ENCODE measurements at places on chromosomes 3 and 15.

GRCh38 chr3:167318996-167319615 lies 61.0 kb downstream of the ZBBX start:
- DNase-seq = no peak

- no peak for DNase-seq
Measured at GRCh38 chr3:150302246-150302645, 105.9 kb upstream of the TSC22D2 start.

GRCh38 chr3:99163314-99163713 lies 261.8 kb upstream of the DCBLD2 start:
- DNase-seq = no peak

DNA sequence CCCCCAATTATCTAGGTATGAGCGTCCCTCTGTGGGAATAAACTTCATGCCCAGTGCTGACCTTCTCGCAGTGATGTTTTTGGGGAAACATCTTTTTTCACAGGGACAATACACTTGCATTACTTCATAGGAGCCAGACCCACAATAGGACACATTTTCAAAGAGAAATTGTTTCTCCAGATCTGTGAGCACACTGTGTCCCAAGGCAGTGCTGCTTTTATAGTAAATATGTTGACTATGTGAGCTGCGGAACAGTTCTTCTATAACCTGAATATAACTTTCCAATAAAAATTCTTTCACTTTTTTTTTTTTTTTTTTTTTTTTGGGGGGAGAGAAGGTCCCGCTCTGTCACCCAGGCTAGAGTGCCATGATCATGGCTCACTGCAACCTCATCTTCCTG lies 17.4 kb upstream of the THSD4 start:
- DNase-seq = no peak

DNA sequence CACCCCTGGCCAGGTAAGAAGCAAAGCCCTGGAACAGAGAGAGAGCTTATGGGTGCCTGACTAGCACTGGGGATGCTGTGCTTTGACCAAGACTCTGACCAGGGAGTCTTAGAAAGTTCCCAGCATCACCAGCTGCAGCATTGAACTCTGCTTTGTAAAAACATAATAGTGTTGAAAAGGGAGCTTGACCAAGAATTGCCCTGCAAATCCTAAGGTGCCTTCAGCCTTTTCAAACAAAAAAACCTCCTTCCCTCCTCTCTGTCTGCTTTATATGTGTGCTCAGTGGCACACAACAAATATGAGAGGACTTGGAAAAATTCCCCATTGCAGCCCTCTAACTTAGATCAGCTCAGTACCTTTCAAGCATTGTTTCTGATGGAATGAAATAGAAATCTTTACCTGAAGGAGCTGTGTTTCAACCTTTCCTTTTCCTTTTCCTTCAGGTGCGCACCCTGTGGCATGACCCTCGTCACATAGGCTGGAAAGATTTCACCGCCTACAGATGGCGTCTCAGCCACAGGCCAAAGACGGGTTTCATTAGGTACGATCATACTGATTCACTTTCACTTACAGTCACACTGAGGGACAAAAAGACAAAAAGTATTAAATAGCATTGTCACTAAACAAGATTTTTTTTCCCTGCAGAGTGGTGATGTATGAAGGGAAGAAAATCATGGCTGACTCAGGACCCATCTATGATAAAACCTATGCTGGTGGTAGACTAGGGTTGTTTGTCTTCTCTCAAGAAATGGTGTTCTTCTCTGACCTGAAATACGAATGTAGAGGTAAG lies 13.0 kb downstream of the THBS1 start:
- no peak for DNase-seq

- DNase-seq = no peak
Measured at GRCh38 chr15:86432861-86433260, 353.2 kb downstream of the AGBL1 start.

GRCh38 chr15:33516563-33516962 lies 205.8 kb downstream of the RYR3 start:
- no peak for DNase-seq

DNA sequence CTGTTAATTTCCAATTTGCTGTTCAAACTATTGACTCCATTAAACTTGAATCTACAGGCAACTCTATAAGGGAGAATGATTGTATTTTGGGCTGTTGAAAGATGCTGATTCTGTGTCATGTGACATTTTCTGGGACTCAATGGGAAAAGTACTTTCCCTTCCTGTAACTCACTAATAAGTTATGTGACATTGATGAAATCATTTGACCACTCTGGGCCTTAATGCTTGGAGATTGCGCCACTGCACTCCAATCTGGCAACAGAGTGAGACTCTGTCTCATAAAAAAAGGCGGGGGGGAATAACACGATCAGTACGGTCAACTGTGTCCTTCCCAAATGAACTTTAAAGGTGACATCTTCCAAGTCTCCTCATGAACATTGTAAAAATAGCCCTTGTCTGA lies 215.2 kb upstream of the SGO1 start:
- DNase-seq = no peak

DNA sequence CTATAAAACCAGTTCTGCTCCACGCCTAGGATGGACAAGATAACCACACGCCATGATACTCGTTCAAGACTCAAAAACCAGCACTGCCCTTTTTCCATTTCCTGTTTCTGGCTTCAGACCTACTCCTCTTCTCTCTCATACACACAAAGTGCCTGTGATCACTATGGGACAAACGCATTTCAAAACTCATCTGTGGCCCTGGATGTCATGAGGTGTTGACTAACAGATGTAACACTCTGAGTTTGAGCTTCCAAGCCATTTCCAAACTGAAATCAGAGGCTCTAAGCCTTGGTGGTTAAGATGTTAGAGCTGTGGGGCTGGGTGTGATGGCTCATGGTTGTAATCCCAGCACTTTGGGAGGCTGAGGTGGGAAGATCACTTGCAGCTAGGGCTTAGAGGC lies 55.7 kb upstream of the LMOD3 start:
- DNase-seq = no peak

DNA sequence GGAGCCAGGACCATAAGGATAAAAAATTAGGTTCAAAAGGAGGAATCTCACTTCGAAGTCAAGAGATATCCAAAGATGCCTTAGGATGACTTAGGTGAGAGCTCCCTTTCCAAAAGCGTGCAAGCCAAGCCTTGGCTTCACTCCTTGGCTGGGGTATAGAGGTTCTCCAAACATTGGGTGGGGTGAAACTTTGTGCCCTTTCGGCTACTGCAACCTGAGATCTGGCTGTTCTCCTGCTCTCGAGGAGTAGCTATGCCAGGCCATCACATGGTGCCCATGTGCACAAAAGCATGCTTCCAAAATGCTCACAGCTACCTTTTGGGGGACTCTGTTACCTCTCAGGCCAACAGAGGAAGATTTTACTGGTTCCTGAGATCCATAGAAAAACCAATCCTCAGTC lies 373.8 kb downstream of the EPHB1 start:
- no peak for DNase-seq

- no peak for DNase-seq
Measured at GRCh38 chr3:54535619-54536018, 392.2 kb downstream of the LRTM1 start.

GRCh38 chr15:92109191-92109873 lies 255.8 kb downstream of the SLCO3A1 start:
- DNase-seq = no peak

GRCh38 chr15:78937132-78937739 lies 7.6 kb downstream of the CTSH start:
- DNase-seq = no peak

GRCh38 chr3:85360742-85361387 lies 402.1 kb downstream of the CADM2 start:
- DNase-seq = no peak

DNA sequence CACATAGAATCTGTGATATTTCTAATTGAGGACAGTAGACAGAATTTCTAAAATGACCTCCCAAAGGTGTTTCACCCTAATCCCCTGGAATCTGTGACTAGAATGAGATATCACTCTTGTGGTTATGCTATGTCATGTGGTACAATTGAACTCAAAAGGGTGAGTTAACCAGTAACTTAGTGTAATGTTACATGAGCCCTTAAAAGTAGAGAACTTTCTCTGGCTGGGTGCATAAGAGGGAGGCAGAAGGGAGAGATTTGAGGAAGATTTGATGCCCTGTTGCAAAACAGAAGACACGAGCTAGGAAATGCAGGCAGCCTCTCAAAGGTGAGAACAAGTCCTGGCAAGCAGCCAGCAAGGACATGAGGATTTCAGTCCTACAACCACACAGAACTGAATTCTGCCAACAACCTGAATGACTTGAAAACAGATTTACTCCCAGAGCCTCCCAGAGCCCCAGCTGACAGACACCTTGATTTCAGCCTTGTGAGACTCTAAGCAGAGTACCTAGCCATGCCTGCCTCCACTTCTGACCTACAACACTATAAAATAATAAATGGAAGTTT lies 160.3 kb downstream of the MTHFS start:
- no peak for DNase-seq

GRCh38 chr3:10284496-10284895 lies 8.3 kb downstream of the GHRL start:
- no peak for DNase-seq

GRCh38 chr15:82044373-82045178 lies 1.2 kb downstream of the MEX3B start:
- no peak for DNase-seq

- DNase-seq = no peak
Measured at GRCh38 chr15:94893091-94893490, 661.7 kb downstream of the MCTP2 start.
